ENCODE measurements at places on chromosomes 13 and 19. TPM values are rescaled to one million over a fixed set of nuclear protein-coding genes. Genes with fewer than 3 reads are reported as not detected.

DNA sequence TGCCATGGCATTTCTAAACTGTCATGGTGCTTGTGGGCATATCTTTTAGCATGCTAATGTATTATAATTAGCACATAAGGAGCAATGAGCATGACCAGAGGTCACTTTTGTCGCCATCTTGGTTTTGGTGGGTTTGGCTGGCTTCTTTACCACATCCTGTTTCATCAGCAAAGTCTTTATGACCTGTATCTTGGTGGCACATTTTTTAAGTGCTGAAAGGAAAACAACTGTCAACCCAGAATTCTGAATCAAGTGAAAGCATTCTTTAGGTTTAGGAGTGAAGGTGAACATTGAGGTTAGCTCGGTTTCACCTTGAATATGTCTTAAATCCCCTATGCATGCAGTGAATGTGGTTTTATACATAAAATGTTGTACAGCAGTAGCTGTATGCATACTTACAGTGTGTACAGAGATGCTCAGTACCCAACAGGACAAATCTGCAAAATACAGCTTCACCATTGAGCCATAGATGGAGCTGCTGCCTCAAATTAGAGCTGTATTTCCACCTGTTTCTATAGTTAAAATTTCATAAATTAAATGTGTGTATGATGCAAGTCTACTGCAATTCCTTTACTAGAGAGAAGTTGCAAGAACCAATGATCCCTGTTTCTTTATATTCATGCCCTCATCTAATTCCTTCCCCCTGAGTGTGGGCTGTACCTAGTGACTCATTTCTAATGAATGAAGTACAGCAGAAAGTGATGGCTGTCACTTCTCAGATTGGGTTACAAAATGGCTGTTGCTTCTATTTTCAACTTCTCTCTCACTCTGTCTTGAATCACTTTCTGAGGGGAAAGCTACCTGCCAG lies 25.2 kb upstream of the IGSF23 start:
- DNase-seq: no peak

GRCh38 chr19:54677217-54677616 lies 14.4 kb downstream of the LILRB4 start:
- no peak for DNase-seq

DNA sequence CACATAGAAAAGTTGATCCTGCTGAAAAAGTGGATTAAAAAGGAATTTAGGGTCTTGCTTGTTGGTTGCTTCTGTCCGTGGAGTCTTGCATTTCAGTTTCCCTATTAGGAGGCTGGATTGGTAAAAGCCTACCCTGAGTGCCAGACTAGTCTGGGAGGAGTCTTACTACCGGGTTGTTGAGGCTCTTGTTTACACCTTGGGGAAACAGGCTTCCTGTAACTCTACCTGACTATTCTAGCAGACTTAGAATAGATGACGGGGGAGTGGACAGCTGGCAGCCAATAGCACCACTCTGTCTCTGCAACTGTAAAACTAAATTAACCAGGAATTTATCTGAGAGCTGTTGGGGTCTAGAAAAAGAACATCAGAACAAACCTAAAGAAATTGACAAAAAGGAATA lies 11.3 kb upstream of the MPHOSPH8 start:
- DNase-seq: no peak

- no peak for DNase-seq
These were observed 16.9 kb upstream of the GTF2F2 start for GRCh38 chr13:45103449-45103848.

DNA sequence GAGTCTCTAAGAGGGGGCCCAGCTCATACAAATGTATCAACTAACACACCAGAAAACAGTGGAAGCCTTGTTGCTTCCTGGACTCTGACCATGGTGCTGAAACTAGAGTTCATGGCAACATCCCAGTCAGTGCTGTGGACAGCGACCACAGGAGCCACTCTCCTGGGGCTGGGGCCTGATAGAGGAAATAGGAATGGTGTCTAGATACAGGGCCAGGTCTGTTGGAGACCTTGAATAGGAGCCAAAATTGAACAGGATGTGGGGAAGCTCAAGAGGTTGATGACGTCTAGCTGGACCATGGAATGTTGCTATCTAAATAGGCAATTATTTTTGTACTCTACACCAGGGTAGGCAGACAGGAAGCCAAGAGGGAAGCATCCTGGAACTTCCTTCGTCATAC lies 21.7 kb downstream of the LILRB4 start:
- peak; percentile 6 for DNase-seq

GRCh38 chr13:23770428-23770827 lies 118.8 kb downstream of the MIPEP start:
- DNase-seq: no peak

DNA sequence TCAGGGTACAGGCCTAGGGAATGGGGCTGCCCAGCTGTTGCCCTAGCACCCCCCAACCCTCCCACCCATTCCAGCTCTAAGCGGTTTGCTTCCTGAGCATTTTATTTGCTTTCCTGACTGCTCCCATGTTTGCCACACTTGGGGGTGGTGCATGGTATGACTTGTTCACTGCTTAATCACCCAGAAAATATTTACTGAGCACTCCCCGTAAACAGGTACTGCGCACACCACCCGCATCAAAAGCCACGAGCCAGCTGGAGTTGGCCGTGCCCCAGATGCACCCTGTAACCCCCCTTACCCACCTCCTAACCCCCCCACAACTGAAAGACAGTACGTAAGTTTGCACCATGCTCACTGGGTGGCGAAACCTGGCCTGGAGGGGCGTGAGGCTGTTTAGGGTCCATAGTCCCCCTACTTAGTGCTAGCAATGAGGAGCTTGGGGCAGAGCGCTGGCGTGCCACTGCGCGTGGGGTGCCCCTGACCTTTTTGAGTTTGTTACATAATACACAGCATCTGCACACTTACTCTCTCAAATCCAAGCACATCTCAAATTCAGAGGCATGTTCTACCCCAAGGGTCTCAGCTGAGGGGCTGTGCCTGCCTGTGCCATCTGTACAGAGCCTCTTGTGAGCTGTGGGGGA lies 29.8 kb downstream of the DPF1 start:
- no peak for DNase-seq

GRCh38 chr19:22807061-22807835 lies 23.3 kb upstream of the ZNF99 start:
- DNase-seq: no peak

DNA sequence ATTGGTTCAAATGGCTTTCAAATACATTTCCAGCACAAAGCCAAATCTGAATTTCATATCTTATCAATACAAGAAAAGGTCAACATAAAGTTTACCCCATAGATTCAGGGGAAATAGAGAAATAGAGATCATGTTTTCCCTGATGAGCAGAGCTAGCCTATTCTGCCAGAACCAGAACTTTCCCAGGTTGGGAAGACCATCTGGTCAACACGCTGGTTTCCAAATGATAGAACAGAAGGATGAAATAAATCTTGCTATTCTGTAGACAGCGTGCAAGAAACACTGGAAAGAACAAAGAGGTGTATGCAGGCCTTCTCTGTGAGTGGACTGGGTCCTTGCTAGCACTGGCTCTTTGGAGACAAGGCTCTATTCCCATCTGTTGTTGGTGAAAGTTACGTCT lies 350.6 kb downstream of the NDFIP2 start:
- no peak for DNase-seq

DNA sequence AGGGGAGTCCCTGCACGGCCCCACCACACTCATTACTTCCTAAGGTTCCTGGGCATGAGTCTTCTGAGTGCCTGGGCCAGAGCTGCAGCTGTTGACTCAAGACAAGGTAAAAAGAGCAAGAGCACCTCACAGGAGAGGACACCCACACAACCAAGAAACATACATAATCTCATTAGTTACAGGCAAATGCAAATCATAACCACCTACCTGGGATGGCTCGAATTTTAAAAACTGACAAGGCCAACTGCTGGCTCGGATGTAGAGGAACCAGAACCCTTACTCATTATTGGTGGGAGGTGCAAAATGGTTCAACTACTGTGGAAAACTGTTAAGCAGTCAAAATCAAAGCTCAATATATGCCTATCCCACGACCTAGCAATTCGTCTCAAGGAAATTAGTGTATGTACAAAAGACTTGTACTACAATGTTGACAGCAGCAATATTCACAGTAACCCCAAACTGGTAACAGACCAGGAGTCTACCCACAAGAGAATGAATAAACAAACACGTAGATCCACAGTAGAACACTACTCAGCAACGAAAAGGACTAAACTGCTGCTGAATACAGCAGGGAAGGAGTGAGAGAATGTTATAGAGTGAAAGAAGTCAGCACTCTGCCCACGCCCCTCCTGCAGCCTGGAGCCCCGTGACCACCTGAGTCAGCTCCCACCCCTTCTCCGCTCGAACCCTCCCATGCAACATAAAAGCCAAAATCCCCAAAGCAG lies 15.8 kb downstream of the AKT2 start:
- no peak for DNase-seq

The SELENOV gene
- not detected for total RNA-seq

The ICAM3 gene
- 9.4 TPM for total RNA-seq

The SERPINE3 gene
- total RNA-seq: not detected

The PRSS57 gene
- 0.69 TPM for total RNA-seq
